CD8-positive, alpha-beta memory T cell (primary cell): ENCODE measurements at places on chromosomes 1 and 21. TPM values are rescaled to one million over a fixed set of nuclear protein-coding genes. Genes with fewer than 3 reads are reported as not detected.

- H3K4me1 ChIP-seq = peaks cover 14% of the 10 kb centered on the region
- no peak overlapping the region for H3K27ac ChIP-seq
- H3K4me3 ChIP-seq = no peak overlapping the region
- peak; percentile 63 for DNase-seq
- H3K36me3 ChIP-seq = no peaks in the 10 kb centered on the region
Measured at GRCh38 chr21:35428489-35428888, 379.4 kb upstream of the RUNX1 start.

- no peak overlapping the region for H3K27ac ChIP-seq
- no peaks in the 10 kb centered on the region for H3K4me1 ChIP-seq
- no peaks in the 10 kb centered on the region for H3K27me3 ChIP-seq
- H3K4me3 ChIP-seq = no peak overlapping the region
Measured at GRCh38 chr1:56052041-56052440, 527.3 kb downstream of the PLPP3 start.

DNA sequence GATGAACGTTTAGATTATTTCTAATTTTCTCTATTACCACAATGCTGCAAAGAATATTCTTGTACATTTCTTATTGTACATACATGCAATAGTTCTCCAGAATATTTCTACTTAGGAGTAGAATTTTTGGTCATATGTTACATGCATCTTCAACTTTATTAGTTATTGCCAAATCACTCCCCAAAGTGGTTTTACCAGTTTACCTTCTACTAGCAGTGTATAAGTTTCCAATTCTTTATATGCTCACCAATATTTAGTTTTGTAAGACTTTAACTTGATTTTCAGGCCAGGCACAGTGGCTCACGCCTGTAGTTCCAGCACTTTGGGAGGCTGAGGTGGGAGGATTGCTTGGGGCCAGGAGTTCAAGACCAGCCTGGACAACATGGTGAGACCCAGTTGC is 55.4 kb downstream of the SNRPE start:
- no peak overlapping the region for H3K27ac ChIP-seq
- DNase-seq = no peak
- no peaks in the 10 kb centered on the region for H3K36me3 ChIP-seq
- H3K27me3 ChIP-seq = no peaks in the 10 kb centered on the region
- no peak overlapping the region for H3K4me3 ChIP-seq

GRCh38 chr1:236491469-236492136 is 32.2 kb upstream of the LGALS8 start:
- H3K4me3 ChIP-seq = no peak overlapping the region
- H3K27me3 ChIP-seq = no peaks in the 10 kb centered on the region
- DNase-seq = no peak
- no peaks in the 10 kb centered on the region for H3K36me3 ChIP-seq
- no peak overlapping the region for H3K27ac ChIP-seq

- H3K36me3 ChIP-seq = no peaks in the 10 kb centered on the region
- peak; percentile 55 for DNase-seq
- no peak overlapping the region for H3K27ac ChIP-seq
- no peaks in the 10 kb centered on the region for H3K4me1 ChIP-seq
Measured at GRCh38 chr1:157163273-157164127, 25.3 kb upstream of the ETV3 start.

DNA sequence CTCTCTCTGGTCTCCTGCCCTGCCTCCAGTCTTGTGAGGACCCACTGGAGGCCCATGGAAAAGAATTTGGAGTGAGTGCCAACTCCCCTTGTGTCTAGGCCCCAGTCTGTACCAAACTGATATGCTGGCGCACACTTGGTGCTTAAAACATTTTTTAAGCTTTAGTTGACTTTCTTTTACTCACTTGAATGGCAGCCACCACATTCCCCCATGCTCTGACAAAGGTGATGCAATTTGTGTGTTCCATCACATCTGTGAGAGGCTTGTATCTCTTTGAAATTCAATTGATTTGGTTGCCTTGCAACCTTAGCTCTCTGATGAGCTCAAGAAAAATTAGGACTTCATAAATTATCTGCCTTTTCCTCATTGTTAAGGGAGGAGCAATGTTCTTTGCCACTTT is 30.5 kb upstream of the WDTC1 start:
- no peaks in the 10 kb centered on the region for H3K4me1 ChIP-seq
- no peak overlapping the region for H3K27ac ChIP-seq
- H3K4me3 ChIP-seq = no peak overlapping the region
- no peaks in the 10 kb centered on the region for H3K36me3 ChIP-seq

DNA sequence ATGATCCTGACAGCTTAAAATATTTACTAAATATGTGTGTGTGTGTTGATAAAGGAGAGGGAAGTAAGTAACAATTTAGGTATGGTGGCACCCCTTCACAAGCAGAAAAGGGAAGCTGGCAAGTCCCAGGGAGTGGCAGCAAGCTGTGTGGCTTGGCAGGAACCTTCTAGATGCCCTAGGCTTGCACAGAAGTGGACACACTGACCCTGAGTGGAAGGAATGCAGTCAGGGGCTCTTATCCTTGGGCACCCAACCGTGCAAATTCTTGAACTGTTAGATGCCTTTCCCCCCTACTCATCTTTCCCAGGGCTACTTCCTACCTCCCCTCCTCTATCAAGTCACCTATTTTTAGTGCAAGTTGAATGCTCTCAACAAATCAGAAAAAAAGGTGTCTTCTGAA is 18.9 kb downstream of the ACP6 start:
- no peak for DNase-seq
- peaks cover 31% of the 10 kb centered on the region for H3K4me1 ChIP-seq
- no peaks in the 10 kb centered on the region for H3K36me3 ChIP-seq
- H3K27me3 ChIP-seq = no peaks in the 10 kb centered on the region
- H3K27ac ChIP-seq = no peak overlapping the region

DNA sequence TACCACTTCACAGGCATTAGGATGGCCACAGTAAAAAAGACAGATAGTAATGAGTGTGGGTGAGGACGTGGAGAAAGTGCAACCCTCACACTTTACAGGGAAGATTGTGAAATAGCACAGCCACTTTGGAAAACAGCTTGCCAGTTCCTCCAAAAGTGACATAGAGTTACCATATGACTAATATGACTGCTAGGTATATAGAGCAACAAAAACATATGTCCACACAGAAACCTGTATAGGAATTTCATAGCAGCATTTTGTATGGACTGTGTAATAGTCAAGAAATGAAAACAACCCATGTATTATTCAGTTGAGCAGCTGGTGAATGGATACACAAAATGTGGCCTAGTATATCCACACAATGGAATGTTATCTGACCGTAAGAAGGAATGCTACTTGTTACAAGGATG is 30.4 kb upstream of the LBR start:
- no peaks in the 10 kb centered on the region for H3K27me3 ChIP-seq
- no peaks in the 10 kb centered on the region for H3K36me3 ChIP-seq
- no peak overlapping the region for H3K27ac ChIP-seq
- H3K4me3 ChIP-seq = no peak overlapping the region
- H3K4me1 ChIP-seq = peaks cover 25% of the 10 kb centered on the region
- no peak for DNase-seq

DNA sequence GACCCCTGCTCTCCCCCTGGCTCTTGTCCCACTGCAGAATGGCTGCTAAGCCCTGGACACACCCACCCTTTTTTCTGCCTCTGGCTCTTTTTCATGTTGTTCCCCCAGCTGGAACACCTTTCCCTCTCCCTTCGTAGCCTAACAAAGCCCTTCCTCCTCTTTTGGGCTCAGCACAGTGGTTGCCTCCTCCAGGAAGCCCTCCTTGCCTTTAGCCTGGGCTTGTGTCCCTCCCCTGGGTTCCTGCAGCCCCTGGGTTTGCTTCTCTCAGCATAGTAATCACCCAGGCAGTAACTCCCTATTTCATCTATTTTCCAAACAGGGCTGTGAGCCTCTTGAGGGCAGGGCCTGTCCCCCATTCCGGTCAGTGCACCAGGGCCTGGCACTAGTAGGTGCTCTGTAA is 19.8 kb upstream of the ACTL8 start:
- no peak for DNase-seq
- no peak overlapping the region for H3K27ac ChIP-seq
- H3K4me1 ChIP-seq = no peaks in the 10 kb centered on the region
- H3K27me3 ChIP-seq = no peaks in the 10 kb centered on the region

GRCh38 chr21:36423771-36424433 is 38.7 kb downstream of the CHAF1B start:
- no peaks in the 10 kb centered on the region for H3K27me3 ChIP-seq
- no peak overlapping the region for H3K4me3 ChIP-seq
- H3K36me3 ChIP-seq = no peaks in the 10 kb centered on the region
- no peaks in the 10 kb centered on the region for H3K4me1 ChIP-seq
- no peak for DNase-seq

GRCh38 chr1:47555841-47556560 is 118.2 kb downstream of the FOXD2 start:
- H3K4me3 ChIP-seq = no peak overlapping the region
- H3K4me1 ChIP-seq = no peaks in the 10 kb centered on the region
- no peak for DNase-seq
- no peaks in the 10 kb centered on the region for H3K36me3 ChIP-seq

- no peak for DNase-seq
- no peaks in the 10 kb centered on the region for H3K36me3 ChIP-seq
- H3K27me3 ChIP-seq = no peaks in the 10 kb centered on the region
- no peaks in the 10 kb centered on the region for H3K4me1 ChIP-seq
- no peak overlapping the region for H3K27ac ChIP-seq
Measured at GRCh38 chr1:94741510-94741909, 78.6 kb upstream of the SLC44A3 start.

DNA sequence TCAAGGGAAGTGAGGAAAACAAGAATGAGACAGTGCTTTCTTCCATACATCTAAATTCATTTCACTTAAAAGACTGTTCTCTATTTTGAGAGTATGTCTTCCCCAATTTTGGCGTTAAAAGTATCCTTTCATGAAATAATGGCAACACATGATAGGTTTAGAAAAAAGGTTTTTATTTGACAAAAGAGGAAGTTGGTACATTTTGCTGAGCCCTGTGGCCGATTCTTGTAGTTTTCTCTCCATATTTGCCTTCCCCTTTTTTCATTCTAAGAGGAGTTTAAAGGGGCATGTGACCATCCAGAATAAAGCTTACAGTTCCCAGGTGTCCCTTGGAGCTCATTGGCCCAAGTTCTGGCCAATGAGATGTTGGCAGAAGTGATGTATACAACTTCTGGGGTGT is 140.4 kb upstream of the KCNE2 start:
- H3K36me3 ChIP-seq = no peaks in the 10 kb centered on the region
- H3K4me1 ChIP-seq = no peaks in the 10 kb centered on the region
- H3K27me3 ChIP-seq = no peaks in the 10 kb centered on the region
- no peak overlapping the region for H3K27ac ChIP-seq

DNA sequence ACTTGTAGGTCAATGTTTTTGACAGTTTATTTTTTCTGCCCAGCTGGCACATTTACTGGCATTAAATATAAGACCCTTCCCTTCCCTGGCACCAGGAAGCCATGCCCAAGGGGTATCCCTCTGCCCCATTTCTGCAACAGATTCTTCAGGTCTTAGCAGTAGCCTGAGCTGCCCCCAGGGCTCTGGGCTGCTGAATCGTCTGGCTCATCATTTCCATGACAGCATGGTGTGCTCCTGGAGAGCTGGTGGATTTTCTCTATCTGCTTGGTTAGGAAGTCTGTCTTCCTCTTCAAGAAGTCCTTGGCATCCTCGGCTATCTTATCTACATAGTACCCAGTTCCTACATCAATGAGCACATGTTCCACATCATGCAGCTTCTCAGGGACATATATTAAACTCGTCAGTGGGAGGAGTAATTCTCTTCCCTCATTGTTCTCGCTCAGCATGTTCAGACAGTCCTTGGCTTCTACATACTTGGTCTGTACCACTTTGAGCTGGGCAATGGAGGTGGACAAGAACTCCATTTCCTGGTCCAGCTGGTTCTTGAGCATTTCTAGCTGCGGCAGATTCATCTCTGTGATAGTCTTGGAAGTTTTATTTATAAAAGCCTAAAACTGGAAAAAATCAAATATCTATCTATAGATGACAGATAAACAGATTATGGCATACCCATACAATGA is 23.5 kb downstream of the MIA3 start:
- H3K36me3 ChIP-seq = peaks cover 13% of the 10 kb centered on the region
- H3K4me1 ChIP-seq = peaks cover 20% of the 10 kb centered on the region
- no peaks in the 10 kb centered on the region for H3K27me3 ChIP-seq
- no peak overlapping the region for H3K4me3 ChIP-seq

DNA sequence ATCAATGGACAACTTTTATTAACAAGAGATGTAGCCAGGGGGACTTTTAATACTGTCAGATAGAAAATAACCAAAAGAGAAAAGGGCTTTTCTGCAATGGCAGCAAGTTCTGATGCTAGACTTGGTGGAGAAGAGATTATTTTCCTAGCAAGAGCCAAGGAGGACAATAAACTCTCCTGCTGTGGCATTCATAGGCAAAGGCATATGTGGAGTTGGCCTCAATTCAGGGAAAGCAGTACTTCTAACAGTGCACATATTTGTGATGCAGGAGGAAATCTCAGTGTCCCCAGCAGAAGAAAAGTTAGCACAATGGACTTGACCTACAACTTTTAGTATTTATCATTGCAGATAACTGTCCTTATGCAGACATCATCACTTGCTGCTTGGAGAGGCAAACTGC is 75.1 kb upstream of the GRIK1 start:
- no peak overlapping the region for H3K27ac ChIP-seq
- H3K36me3 ChIP-seq = no peaks in the 10 kb centered on the region
- no peaks in the 10 kb centered on the region for H3K4me1 ChIP-seq
- DNase-seq = no peak
- H3K27me3 ChIP-seq = no peaks in the 10 kb centered on the region

GRCh38 chr21:46457801-46458314 is 833 bp upstream of the DIP2A start:
- peak overlapping the region; percentile 95 for H3K27ac ChIP-seq
- H3K4me3 ChIP-seq = peak overlapping the region; percentile 94
- H3K4me1 ChIP-seq = peaks cover 46% of the 10 kb centered on the region
- no peak for DNase-seq

- no peaks in the 10 kb centered on the region for H3K27me3 ChIP-seq
- H3K36me3 ChIP-seq = no peaks in the 10 kb centered on the region
- no peak overlapping the region for H3K4me3 ChIP-seq
- H3K27ac ChIP-seq = no peak overlapping the region
Measured at GRCh38 chr1:68293609-68294366, 61.5 kb upstream of the WLS start.

DNA sequence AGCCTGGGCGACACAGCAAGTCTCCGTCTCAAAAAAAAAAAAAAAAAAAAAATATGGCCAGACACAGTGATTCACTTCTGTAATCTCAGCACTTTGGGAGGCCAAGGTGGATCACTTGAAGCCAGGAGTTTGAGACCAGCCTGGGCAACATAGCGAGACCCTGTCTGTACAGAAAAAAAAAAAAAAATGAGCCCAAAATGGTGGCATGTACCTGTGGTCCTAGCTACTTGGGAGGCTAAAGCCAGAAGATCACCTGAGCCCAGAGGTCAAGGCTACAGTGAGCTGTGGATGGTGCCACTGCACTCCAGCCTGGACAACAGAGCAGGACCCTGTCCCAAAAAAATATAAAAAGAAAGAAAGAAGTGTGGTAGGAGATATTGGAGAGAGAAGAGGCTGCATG is 1.7 kb upstream of the TESK2 start:
- H3K4me1 ChIP-seq = peaks cover 14% of the 10 kb centered on the region
- no peaks in the 10 kb centered on the region for H3K36me3 ChIP-seq
- no peak for DNase-seq
- no peaks in the 10 kb centered on the region for H3K27me3 ChIP-seq

GRCh38 chr1:154190550-154190949 is 1.4 kb downstream of the TPM3 start:
- no peaks in the 10 kb centered on the region for H3K4me1 ChIP-seq
- H3K27me3 ChIP-seq = no peaks in the 10 kb centered on the region
- no peaks in the 10 kb centered on the region for H3K36me3 ChIP-seq
- no peak overlapping the region for H3K4me3 ChIP-seq

IL24 gene
- 2.9 TPM for total RNA-seq

PRR9 gene
- total RNA-seq = not detected

CIART gene
- total RNA-seq = 1.7 TPM

ACOT11 gene
- 0.37 TPM for total RNA-seq

CYYR1 gene
- not detected for total RNA-seq

CRYAA gene
- total RNA-seq = not detected

LMX1A gene
- not detected for total RNA-seq

AADACL3 gene
- total RNA-seq = not detected

UROD gene
- 92.4 TPM for total RNA-seq

FAM89A gene
- 12.1 TPM for total RNA-seq
